ENCODE measurements at places on chromosomes 4 and X.

DNA sequence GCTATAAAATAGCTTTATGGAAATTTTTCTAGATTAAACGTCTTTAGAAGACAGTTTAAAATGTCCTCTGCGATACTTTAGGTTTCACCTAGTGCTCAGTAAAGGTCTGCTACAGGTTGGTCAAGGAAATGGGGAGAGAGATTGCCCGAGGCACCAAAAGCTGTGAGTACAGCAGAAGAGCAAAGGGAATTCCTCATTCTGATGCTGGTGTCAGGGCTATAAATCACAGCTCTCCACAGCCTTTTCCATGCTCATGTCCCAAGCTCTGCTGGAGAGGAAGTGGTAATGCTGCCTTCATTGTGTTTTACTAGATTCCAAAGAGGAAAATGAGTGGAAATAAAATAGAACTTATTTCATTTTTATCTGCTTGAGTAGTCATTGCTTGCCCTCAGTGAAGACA lies 2060.4 kb downstream of the ARAP2 start:
- DNase-seq = no peak

DNA sequence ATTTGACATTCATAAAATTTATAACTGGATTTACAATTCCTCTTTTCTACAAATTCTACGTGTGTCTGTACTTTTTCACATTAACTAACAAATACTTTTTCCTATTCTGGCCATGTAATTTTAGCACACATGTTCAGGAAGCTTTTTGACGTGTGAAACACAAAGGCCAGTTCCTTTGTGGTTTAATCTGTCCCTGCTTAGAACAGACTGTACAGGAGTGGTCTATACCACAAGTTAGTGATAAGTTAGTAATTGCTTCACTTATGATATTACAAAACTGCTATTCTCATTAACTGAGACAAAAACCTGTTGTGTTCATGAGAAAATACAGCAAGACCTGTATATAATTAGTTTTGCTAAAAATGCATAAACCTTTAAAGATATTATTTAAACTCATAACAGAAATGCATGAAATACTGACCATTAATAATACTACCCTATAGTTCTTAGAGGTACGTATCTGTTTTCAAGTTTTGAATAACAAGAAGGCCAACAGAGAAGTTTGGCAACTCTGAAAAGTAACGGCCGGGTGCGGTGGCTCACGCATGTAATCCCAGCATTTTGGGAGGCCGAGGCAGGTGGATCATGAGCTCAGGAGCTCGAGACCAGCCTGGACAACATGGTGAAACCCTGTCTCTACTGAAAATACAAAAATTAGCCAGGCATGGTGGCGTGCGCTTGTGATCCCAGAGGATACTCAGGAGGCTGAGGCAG lies 13.7 kb upstream of the AREG start:
- no peak for DNase-seq

DNA sequence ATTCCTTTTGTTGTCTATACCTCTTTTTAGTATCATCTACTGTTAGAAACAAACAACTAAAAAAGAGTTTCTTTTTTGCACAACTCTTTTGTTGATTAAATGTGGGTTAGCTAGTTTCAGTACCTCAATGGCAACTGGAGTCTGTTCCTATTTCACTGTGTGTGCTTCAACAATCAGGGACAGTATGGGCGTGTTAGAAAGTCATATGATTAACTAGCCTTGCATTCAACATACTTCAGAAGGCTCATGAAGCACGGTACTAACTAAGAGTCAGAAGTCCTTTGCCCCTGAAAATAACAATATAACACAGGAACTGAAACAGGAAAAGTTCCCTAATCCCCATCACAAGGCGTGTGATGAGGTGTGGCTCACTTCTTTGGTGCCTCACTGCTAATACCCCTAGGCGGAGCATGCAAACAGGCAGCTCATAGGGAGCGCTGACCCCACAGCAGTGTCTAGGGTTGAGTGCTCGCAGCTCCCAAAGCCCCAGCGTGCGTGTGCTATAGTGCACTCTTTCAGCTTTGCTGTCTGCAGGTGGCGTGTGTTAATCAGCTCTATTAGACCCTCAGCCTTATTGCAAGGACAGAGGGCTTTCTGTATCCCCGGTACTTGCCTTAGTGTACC lies 203.1 kb upstream of the NDST3 start:
- no peak for DNase-seq

DNA sequence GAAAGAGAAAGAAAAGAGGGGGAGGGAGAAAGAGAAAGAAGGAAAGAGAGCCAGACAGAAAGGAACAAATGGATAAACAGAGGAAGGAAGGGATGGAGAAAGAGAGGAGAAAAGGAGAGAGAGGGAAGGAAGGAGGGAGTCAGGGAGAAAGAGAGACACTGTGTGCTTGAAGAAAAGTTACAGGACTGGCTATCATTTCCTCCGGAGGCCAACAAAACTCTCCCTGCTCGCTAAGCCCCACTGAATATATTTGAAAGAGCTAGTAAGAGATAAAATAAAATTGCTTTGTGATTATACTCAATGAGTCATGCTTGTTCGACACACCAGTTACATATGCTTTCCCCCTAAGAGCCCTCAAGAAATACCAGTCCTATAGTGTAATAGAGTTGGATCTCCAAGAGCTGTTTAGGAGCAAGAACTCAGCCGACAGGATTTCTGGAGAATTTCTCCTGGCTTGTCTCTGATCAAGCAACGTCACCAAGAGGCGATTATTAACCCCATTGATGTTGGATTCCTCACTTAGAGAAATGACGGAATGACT lies 102.2 kb downstream of the MXRA5 start:
- no peak for DNase-seq

GRCh38 chrX:13371186-13371585 lies 51.3 kb upstream of the ATXN3L start:
- no peak for DNase-seq

GRCh38 chrX:115419069-115419468 lies 129.6 kb downstream of the LUZP4 start:
- no peak for DNase-seq

- DNase-seq = no peak
These were observed 50.2 kb downstream of the ITIH6 start for GRCh38 chrX:54747733-54748393.

GRCh38 chrX:119999087-119999634 lies 55.6 kb upstream of the NKAP start:
- DNase-seq = no peak

DNA sequence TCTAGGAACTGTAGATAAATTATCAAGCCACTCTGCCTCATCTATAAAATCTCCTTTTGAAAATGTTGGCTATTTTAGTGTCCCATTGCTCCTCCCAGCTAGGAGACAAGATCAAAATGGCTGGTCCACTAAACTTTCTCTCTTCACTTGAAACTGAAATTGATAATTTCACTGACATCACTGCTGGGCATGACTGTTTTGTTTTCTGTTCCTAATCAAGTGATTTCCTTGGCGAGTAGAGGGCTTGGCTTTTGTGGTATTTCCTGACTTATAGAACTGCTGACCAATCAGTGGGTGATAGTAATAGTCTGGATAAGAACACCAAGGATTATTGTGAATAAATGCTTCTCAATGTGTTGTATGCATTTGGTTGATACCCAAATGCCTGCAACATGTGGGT lies 2152.9 kb downstream of the ARAP2 start:
- no peak for DNase-seq

DNA sequence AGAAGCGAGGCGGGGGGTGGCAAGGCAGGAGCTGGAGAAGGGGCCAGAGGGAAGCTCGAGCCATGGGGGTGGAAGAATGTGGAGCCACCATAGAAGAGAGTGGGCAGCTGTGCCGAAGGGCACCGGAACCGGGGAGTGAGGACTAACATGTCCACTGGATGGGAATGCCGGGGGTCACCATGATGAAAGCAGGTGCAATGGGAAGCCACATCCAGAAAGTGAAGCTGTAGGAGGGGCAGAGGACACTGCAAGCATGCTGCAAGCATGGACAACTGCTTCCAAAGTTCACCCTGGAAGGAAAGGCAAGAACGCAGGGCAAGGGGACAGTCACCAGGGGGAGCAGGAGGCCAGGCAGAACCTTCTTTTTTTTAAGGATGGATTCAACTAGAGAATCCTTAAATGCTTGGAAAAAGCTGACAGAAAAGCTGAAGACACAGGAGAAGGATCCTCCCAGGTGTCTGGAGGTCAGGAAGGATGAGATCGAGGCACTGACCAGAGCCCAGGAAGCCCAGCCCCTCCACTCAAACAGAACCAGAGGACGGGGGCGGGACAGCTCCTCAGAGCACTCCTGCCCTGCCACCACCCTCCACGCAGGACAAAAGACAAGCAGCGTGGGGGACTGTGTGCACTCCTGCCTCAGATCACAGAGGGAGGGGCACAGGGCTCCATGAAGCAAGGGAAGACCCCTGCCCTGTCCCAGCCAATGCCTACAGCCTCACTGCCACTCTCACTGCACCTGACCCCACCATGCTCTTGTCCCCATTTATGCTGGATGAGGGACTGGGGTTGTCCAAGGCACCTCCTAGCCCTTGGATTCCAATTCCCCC lies 169.2 kb downstream of the AFAP1 start:
- no peak for DNase-seq

- no peak for DNase-seq
These were observed 1.0 kb upstream of the PPP2R2C start for GRCh38 chr4:6473264-6474052.

GRCh38 chr4:157196046-157196445 lies 24.5 kb upstream of the GRIA2 start:
- no peak for DNase-seq

- no peak for DNase-seq
These were observed 141.5 kb downstream of the RPS6KA6 start for GRCh38 chrX:84046403-84046984.

GRCh38 chr4:138972956-138973801 lies 42.4 kb upstream of the NOCT start:
- no peak for DNase-seq

DNA sequence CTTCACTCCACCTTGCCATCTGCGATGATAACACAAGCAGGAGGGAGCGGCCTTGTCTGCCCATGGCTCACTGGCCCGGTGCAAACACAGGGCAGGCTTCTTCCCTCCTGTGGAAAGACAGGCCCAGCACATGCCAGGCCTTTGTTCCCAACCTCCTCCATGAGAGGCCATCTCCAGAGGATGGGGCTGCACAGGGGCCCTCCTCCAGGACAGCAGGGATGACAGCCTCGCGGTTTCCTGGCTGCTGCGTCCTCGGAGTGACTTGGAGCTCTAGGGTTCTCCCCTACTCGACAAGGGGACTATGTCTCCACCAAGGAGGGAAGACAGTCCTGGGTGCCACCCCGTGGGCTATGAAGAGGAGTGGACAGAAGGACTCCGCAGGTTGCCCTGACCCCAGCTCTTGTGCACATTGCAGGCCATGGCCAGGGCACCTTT lies 21.8 kb downstream of the RNF212 start:
- no peak for DNase-seq

GRCh38 chr4:7430368-7430964 lies 4.3 kb downstream of the PSAPL1 start:
- no peak for DNase-seq

GRCh38 chr4:184728858-184729257 lies 5.0 kb downstream of the CENPU start:
- no peak for DNase-seq

GRCh38 chr4:108172753-108173598 lies 4.2 kb upstream of the LEF1 start:
- peak; percentile 53 for DNase-seq

- no peak for DNase-seq
These were observed 403.0 kb downstream of the ADGRL3 start for GRCh38 chr4:61603086-61603485.

GRCh38 chr4:107780665-107781064 lies 44.1 kb upstream of the SGMS2 start:
- DNase-seq = no peak

DNA sequence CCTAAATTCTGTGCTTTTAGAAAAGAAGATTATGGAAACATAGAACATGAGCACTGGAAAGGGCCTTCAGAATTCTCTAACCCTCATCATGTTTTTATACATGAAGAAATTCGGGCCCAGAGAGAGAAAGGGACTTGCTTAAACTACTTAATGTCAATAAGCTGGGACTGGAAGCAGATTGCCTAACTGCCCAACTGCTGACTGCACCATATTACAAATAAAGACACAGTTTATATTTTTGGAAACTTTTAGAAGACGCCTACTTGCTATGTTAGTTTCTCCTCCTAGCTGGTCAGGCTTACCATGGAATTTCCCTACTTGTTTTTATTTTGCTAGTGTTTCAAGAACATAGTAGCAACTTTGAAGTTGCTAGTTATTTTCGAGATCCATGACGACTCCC lies 47.1 kb downstream of the SLC9A6 start:
- DNase-seq = no peak

DNA sequence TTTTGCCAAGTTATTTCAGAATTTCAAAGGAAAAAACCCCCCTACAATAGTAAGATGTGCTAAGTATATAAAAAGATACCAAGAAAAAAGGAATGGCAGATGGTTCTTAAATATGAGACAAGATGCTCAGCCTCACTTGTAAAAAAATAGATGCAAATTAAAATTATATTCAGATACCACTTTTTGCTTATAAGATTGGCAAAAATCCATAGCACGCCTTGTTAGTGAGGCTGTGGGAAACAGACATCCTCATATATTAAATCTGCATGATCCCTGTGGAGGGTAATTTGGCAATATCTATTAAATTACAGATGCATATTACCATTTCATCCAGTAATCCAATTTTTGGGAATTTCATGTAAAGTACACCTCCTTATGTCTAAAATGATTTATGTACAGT lies 62.5 kb upstream of the PDHA1 start:
- no peak for DNase-seq

DNA sequence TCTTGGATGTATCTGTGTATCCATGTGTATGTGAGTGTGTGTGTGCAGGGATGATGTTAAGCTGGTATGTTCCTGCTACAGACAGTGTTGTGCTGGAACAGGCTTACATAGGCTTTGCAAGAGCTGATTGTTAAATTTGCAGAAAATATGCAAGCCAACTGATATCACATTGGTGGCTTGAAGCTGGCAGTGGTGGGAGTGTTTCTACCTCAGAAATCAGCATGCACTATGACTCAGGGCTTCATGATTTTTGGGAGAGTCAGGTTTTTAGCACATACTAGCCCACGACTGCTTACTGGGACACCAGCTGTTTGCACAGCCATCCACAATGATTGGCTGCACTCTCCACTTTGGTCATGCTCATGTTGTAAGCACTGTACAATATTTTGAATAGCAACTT lies 261.8 kb downstream of the DHX15 start:
- DNase-seq = no peak

GRCh38 chr4:68299492-68300457 lies 50.1 kb downstream of the YTHDC1 start:
- no peak for DNase-seq

- DNase-seq = no peak
These were observed 113.6 kb upstream of the CBLL2 start for GRCh38 chrX:22159071-22159470.

Measured in activated T-helper 1 cell treated with Interleukin-2 at 50 U/mL for 16 hours (primary cell).